ENCODE measurements at places on chromosomes 1 and 21.
A peak's percentile ranks its signal among the peaks of the same experiment; 100 is the strongest.

GRCh38 chr1:98056781-98057180 is 135.9 kb upstream of the DPYD start:
- no peak for DNase-seq

- no peak for DNase-seq
These were observed 382 bp downstream of the GPBP1L1 start for GRCh38 chr1:45686015-45686287.

- peak; percentile 13 for DNase-seq
These were observed 48.5 kb upstream of the NRDC start for GRCh38 chr1:51927029-51927428.

DNA sequence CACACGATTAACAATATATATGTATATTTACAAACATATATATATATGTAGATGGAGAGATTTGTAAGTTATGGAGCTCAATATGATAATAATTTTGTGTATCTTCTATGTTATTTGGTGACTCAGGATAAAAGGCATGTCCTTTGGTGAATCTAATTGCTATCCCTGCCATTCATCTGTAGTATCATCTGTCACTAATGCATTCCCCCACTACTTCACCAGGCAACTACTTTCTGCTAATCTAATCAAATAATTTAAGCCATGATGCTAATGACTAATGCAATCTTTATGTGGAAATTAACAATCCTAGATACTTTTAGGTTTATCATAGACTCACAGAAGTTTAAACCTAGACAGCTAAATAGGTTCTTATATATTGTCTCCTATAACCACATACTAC is 1074.5 kb downstream of the PLA2G4A start:
- no peak for DNase-seq

DNA sequence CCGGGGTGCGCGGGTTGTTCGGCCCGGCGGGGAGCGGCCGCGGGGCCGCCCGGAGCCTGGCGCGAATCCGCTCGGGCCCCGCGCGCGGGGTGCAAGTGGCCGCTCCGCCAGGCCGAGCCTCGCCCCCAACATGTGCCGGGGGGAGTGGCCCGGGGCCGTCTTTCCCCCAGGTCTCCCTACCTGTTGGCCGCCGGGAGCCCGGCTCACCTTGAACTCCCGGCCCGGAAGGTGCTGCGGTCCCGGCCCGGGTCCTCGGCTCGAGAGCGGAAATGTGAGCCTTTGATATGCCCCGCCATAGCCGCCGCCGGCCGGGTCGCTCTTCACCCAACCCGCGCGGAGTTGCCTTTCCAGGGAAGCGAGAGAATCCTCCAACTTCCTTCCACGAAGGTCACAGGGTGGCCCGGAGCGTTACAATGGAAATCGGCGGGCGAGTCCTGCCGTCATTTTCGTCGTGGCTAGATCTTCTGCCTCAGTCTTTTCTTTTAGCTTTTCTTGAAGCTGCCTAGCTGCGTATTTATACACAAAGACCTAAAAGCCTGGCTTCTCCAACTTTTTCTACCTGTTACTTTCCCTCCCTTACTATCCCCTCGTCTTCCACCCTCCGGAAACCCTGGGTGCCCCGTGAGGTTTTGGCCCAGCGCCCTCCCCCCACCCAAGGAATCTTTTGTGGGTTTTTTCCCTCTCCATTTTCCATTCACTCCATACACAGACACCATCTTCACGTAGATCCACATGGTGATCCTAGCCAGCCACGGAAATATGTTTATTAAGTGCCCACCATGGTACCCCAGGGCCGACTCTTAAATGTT is 867 bp downstream of the PTGFRN start:
- DNase-seq, result no peak

DNA sequence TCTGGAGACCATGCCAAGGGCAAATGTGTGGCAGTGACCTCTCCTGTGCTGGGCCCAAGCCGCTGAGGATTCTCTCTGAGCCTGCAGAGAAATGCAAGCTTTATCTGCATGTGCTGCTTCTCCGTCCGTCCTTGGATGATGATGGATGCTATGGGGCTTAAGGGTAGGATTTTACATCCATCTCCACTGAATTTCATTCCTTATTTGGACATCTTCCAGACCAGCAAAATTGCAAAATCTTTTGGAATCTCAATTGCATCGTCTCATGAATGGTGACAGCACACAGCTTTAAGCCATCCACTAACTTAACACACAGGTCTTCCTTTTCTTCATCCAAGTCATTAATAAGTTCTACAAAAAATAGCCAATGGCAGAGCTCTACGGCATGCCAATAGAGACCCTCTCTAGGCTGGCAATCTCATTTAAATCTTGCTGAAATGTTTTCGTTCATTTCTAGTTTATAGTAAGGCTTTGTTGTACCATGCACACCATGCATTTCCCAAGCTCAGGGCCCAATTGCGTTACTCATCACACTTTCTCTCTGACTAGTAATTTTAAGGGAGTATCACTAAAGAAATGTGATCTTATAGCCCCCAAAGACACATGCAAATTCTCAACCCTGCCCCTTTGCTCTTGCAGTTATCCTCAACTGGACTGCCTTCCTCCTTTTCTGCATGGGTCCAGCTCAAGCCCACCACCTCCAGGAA is 11.1 kb downstream of the BATF3 start:
- no peak for DNase-seq

DNA sequence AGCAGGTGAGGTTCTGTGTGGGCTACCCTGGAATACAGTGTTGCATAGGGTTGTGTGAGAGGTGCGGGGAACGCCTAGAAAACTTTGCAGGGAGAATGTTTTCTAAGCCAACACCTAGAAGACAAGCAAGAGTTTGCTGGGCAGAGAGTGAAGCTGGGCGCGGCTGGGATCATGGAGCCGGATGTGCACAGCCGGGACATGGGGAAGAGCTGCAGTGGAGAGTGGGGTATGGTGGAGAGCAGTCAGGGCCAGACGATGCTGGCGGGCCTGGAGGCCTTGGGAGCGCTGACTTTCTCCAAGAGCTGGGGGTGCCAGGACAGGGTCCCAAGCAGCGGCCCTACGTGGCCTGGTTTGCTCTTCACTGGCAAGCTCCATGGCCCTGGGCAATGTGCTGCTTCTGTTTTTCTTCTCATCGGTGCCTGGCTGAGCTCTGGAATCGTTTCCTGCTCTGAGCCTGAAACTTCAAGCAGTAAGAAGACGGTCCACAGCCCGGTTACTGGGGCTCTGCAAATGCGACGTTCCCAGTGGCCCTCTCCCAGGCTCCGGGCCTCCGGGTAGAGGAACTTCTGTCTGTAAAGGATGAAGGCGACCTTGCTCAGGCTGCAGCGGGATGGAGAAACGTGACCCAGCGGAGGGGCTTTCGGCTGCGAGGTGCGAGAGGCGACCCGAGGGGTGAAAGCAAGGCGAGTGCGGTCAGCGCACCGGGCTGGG is 51.9 kb upstream of the CD34 start:
- no peak for DNase-seq

GRCh38 chr1:5926686-5927435 is 65.4 kb downstream of the NPHP4 start:
- DNase-seq, result no peak

- no peak for DNase-seq
These were observed 31.8 kb downstream of the SPSB1 start for GRCh38 chr1:9324246-9325096.

DNA sequence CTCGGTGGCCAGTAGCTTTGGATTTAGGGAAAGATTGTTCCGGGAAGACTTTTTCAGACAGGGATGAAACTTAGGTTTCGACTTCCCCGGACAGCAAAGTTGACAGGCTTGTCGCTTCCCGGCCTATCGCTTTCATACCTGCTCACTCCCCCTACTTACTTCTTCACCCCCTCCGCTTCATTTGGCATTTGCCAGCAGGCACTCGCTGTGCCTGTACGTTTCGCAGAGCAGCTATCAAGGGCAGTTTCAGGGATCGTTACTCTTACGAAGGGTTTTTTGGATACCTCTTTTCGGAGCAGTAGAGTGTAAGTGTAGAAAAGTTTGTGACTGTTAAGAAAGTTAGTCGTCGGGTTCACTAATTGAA is 393 bp downstream of the BLZF1 start:
- no peak for DNase-seq

- no peak for DNase-seq
These were observed 46.6 kb downstream of the CRB1 start for GRCh38 chr1:197314682-197315081.

DNA sequence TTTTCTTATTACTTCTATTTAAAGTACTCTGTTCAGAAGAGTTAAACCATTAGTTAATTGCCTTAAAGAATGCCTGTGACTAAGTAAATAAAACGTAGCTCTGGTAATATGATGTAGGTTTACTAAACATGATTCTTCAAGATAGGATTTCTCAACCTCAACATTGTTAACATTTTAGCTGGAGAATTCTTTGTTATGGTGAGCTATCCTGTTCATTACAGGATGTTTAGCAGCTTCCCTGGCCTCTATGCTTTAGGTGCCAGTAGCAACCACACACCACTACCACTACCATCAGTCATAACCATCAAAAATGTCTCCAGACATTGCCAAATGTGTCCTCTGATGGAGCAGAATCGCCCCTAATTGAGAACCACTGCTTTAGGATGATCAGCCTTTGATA is 10.7 kb downstream of the RPF1 start:
- DNase-seq, result no peak

- no peak for DNase-seq
These were observed 235.3 kb upstream of the KCNK2 start for GRCh38 chr1:214847071-214847810.

GRCh38 chr1:6947952-6948351 is 162.7 kb downstream of the CAMTA1 start:
- no peak for DNase-seq

GRCh38 chr1:30795026-30795425 is 37.5 kb upstream of the LAPTM5 start:
- no peak for DNase-seq

- DNase-seq, result no peak
These were observed 10.9 kb upstream of the RWDD3 start for GRCh38 chr1:95223110-95223509.

DNA sequence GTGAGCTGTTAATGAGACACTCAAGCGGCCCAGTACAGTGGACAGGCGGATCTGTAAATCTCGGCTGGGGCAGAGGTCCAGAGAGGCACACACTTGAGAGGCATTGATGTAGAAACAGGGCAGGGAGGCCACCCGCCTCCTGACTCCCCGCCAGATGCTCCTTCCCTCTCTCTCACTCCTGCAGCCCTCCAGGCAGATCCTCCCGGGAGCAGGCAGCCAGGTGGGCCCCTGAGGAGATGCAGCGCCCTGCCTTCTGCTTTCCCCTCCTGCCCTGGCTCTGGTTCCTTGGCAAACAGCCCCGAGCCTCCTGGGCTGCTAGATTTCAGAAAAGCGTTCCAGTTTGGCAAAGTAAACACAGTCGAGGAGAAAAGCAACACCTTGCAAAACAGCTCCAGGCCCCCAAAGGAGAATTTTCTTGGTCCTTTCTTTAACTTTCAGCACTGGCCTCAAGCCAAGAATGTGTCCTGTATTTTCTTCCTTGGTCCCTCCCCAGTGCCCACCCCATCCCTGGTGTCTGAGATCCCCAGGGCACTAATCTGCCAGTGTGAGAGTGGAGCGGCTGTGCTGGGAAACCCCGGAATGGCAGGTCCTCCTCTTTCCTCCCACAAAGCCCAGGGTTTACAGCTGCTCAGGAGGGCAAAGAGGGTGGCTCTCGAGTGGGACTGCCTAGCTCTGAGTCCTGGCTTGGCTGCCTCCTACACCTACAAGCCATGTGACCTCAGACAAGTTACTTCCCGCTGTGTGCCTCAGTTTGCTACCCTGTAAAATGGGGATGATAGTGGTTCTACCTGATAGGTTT is 29.4 kb upstream of the IFNLR1 start:
- DNase-seq, result no peak

DNA sequence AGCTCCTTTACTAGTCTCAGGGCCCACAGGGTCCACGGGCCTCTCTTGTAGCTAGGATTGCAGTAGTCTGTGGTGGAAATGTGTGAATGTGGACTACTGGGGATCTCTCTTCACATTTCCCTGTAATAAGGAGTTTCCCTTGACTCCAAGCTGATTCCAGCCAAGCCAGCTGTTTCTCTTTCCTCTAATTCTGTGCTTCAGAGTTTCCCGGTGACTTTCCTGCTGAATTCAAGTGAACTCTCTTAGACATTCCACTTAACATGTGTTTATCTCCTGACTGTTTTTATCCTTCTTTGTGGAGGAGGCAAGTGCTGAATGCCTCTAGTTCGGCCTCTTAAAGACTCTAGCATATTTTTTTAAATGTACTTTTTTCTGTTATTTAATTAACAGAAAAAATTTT is 354.0 kb upstream of the RGS18 start:
- no peak for DNase-seq

DNA sequence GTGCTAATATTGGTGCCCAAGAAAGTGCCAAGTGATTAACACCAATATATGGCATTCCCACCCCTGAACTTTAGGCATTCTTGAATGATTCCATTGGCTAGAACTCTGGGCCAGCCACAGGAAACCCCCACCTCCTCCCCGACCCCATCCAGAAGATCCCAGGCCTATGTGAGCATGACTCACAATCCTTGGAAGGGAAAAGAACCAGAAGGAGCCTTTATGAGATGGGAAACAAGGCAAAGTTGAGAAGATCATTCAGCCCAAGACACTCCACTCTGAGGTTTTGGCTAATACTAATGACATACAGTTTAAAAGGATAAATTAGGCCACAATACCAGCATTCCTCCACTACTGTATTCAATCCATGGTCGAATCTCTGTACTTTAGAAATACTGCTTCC is 21.8 kb downstream of the ELK4 start:
- DNase-seq, result peak; percentile 76

DNA sequence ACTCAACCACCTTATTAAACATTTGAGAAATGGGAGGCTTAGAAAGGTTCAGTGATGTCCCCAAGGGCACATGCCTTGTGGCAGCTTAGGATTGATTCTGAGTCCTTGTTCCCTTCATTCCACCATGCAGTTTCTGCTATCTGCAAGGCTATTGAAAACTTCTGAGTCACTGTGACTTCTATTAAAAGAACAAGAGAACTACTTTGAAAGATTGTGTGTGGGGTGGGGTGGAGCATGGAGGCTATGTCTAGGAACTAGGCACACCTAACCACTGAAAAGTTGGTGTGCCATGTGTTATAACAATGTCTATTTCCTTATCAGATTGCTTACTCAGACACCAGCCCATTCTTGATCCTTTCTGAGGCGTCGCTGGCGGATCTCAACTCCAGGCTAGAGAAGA is 10.8 kb downstream of the MTARC1 start:
- no peak for DNase-seq

DNA sequence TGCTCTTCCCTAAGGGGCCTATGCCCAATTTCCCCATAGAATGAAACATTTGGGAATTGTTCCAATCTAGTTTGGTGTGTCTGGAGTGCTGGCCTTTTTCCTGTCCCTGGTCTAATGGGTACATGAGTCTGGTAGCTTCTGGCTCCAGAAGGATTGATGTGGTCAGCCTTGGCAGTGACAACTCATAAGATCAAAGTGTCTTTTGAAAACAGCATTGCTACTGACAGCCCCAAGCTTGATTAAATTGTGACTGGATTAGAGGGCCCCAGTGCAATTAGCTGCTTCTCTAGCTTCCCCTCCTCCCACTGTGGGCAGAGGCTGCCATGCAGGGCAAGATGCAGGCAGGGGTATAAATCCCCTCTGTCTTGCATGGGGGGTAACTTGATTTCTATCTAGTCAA is 130.9 kb downstream of the UCK2 start:
- no peak for DNase-seq
